Adipocyte (in vitro differentiated cells): ENCODE measurements at places on chromosomes 12 and 14.
A peak's percentile ranks its signal among the peaks of the same experiment; 100 is the strongest.

DNA sequence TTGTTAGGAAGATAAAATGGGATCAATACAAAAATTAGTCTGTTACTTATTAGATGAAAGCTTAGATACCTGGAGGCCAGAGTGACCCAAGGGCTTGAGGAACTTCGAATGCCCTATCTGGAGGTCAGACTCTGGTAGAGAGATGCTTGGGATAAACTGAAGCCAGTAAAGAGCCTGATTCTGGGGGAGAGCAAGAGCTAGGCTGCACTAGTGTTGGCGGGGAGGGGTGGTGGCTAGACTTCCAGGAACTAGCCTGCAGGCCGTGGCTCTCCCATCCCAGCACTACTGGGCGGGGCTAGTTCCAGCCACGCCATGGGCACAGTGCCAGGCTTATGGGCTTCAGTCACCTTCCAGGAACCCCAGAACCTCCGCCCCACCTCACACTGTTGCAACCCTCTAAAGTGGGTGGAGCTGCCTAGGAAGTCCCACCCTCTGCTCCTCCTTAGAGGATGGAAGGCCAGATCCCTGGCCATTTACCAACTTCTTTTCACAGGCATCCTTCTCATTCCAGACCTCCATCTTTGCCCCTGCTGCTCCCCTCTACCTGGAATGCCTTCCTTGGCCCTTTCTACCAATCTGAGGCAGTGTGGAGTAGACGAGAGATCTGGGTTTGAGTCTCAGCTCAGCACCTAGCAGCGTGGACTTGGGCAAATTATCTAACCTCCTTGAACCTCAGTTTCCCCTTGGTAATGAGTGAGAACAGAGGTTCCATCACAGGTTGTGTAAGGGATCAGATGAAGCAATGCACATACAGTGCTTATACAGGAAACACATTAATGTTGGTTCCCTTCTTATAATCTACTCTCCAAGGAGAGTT, 6.3 kb upstream of the NFE2 start:
- peak; percentile 54 for DNase-seq

DNA sequence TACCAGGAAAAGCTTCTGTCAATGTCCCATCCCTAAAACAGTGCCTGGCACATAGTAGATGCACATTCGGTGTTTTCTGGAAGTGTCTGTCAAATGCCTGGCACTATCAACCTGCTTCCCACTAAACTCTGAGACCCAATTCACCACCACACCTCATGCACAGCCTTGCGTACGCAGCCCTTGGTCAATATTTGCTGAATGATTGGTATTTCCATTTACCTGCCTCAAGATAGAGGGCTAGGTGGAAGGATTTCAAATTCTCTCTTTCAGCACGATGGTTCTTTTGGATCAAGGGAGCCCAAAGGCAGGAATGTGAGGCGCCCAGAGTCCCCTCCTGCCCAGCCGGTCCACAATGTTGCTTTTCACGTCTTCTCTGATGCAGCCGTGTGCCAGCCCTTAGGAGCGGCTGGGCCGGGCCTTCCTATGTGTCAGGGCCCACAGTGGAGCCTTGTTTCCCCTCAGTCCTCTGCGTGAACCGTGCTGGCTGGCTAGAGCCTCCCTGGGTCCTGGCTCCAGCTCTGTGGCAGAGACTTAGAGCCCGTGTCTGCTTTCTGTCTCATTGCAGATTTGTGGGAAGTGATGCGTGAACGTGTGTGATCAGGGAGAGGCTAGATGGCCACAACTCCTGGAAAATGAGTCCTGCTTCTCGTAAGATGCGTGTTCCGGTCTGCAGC, 99.9 kb upstream of the RFLNA start:
- no peak for DNase-seq

- DNase-seq: no peak
Measured at GRCh38 chr14:69700575-69700974, 66.4 kb upstream of the SRSF5 start.

- DNase-seq: no peak
Measured at GRCh38 chr12:118984161-118984943, 3.0 kb downstream of the SRRM4 start.
